ENCODE measurements at places on chromosomes 16 and 17.

DNA sequence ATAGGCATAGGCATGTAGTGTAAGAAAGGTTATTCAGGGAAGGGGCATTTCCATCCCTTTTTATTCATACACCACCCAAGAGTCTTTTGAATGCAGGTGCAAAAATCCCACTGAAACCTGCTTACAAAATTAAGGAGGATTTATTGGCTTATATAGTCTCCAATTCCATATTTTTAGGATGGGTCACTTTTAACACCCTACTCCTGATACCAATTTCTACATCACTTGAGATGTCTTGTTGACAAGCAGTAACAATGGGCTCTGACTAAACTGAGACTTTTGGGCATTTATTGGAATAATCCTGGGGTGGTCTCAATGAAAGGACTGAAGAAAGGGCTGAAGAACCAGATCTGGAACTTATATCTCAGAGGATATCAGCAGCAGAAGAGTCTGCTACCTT lies 18.9 kb upstream of the NKD1 start:
- DNase-seq, result no peak

- no peak for DNase-seq
Observed at GRCh38 chr17:77527409-77527808, 386.6 kb downstream of the SEC14L1 start.

GRCh38 chr17:52710363-52710901 lies 551.9 kb upstream of the CA10 start:
- no peak for DNase-seq

- DNase-seq, result no peak
Observed at GRCh38 chr17:69551212-69552010, 136.9 kb downstream of the MAP2K6 start.

GRCh38 chr17:41009936-41010335 lies 1.0 kb upstream of the KRTAP3-1 start:
- no peak for DNase-seq

- no peak for DNase-seq
Observed at GRCh38 chr16:14283786-14284185, 212.7 kb downstream of the MRTFB start.

DNA sequence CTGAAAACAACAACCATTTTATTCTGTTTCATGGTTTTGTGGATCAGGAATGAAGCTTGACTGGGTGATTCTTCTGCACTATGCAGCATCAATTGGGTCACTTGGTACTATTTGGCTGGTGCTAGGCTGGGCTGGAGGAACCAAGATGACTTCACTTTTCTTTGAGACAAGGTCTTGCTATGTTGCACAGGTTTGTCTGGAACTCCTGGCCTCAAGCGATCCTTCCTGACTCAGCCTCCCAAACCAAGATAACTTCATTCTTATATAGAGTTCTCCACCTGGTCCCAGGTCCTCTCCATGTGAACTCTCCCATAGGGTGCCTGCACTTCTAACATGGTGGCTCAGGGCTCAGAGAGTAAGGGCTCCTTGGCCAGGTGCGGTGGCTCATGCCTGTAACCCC lies 1.9 kb upstream of the PIPOX start:
- DNase-seq, result no peak
